ENCODE measurements at places on chromosomes 2 and 18.

- DNase-seq = no peak
Observed at GRCh38 chr18:49878567-49879270, 65.4 kb upstream of the ACAA2 start.

DNA sequence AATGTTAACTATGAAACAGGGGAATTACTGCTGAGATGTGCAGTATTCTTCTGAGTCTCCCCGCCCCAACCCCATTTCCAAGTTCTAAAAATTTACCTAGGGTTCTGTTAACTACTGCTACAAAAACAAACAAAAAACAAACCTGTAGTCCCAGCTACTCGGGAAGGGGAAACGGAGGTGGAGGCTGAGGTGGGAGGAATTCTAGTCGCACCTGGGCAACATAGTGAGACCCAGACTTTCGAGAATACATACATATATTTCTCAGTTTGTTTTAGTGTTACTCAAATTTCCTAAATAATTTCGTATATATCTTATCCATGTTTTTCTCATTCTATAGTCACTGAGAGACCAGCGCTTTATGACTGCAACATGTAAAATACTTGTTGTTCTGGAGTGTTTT, 989 bp downstream of the STAM2 start:
- no peak for DNase-seq

DNA sequence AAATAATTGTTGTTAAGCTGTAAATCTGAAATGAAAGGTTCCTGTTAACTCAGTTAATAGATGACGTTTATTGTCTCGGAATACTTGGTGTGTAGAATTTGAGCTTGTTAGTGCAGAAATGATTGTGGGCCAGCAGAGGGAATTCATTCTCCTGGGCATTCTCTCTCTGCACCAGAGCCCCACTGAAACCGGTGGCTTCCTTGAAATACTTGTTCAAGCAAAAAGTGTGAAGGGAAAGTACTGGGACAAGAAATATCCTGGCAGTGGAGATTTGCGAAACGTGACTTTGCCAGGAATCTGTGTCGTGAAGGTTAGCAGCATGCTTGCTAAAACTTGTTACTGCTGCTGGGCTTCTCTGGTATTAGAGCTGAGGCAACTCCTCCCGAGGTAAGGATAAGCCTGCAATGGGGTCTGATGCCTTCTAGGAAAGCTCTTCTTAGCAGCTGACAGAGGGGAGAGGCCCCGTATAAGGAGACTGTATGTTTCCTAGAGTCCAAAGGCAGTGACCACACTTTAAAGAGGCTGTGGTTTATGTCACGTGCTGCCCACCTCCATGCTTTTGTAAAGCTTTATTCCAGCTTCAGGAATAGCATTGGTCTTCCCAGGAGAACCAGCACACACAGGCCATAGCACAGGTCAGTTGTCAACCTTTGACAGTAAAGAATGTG, 2.0 kb downstream of the ITGA6 start:
- DNase-seq = no peak

- no peak for DNase-seq
Observed at GRCh38 chr18:11419338-11419737, 190.1 kb upstream of the SLC35G4 start.

- DNase-seq = no peak
Observed at GRCh38 chr2:147255812-147256211, 589.0 kb upstream of the ACVR2A start.

DNA sequence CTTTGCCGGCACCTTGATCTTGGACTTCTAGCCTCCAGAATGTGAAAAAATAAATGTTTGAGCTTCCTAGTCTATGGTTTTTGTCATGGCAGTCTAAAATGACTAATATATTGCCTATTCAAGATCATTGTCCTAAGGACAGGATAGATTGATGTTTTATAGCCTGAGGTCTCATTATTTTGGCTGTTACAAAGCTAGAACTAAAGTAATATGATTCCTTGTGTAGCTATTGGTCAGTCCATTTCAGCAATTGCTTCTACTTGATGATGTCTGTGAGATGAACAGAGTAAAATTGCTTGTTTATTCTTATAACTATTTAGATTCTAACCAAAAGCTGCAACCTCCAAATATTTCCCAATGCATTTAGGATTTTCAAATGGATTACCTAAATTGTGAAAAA, 145.0 kb downstream of the HRH4 start:
- no peak for DNase-seq

DNA sequence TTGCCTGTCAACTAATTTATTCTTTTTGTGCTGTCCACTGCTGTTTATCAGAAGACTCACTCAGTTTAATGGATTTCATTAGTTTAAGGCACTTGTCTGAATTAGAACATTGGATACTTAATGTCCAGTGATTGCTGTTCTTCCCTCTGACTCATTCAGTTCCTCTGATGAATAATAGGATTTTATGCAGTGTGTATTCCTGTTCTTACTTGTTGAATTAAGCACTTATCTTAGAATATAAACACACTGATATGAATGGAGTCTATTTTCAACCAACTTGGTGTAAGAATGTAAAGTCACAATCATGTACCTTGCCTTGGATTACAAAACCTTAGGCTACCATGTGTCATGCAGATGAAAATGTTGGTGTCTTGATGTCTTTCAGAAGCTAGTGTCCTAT, 87.0 kb upstream of the PROKR1 start:
- no peak for DNase-seq

DNA sequence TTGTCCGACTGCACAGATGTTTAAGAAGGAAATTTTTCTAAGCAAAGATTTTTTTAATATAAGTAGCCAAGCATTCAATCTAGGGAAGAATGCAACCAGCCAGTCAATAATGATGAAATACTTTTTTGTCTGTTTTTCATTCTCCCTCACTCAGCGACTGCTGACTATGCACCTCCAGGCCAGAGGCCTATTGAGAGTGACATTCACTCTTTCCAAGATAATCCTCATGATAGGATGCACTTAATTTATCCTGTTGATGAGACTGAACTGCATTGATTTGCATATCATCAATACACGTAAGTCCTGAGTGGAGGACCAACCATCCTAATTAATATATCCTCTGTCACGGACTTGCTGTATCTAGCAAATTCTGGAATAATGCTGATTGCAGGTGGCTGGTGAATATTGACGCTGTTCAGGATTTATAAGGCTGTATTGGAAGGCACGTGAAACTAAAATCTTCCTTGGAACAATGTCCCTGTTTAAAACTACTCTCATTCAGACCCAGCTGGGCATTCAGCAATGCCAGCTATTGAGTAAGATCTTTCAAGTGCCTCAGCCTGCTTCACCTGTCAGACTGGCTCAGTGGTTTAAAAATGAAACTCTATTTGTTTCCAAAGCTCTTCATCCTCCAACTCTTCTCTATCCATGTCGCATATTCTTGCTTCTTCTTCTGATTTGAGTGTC, 142.2 kb downstream of the MAP2 start:
- DNase-seq = no peak

GRCh38 chr18:79687806-79688205, 8.2 kb downstream of the CTDP1 start:
- DNase-seq = peak; percentile 55

DNA sequence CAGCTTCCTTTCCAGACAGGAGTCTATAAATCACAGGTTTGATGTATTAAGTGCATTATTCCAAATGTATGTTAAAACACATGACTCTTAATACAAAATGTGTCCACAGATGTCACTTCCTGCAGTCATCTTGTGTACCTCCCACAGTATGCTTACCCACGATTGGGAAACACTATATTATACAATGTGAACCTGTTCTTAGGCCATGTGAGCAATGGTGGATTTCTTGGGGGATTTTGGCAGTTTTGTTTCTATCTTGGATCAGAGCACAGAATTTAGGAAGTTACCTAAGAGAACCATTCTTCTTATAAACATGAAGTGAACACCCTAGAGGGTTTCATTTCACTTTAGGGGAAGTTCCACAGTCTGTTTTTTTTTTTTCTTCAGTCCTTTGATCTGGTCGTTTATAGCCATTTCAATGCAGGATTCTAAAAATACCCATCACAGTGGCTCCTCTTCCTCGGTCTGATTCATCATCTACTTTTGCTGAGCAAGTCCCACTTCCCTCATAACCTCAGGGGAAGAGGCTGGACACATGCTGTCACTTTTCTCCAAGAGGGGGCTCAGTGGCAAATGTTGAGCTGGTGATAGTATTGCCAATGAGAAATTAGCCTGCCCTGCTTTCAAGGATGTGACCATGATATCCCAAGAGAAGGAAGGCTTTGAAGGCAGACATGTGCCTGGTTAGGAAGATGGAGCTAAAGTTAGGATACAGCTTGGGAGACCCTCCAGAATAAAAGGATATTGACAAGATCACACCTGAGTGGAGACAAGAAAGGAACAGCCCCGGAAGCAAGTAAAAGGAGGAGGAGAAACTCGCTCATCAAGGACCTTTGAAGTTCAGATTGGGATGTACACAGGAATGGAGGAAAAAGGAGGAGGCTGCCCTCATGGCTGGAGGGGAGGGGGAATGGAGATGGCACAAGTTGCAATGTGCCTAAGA, 22.6 kb downstream of the PLEK start:
- DNase-seq = peak; percentile 75

DNA sequence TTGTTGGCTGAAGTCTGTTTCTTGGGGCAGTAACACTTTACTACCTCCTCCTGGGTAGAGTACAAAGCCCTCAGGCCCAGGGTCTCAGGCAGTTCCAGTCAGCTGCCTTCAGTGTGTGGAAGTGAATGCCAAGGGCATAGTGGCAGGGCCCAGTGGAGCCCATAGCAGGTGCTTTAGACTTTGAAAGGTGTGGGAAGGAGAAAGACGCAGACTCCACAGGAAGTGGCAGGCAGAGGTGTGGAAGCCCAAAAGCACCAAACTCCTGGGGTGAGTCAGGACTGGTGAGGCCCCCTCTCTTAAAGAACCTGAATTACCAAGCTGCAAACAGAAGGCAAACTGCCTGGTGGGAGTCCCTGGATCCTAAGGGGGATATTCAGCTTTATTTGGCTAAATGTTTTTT, 45.3 kb downstream of the ADAM23 start:
- DNase-seq = no peak

- no peak for DNase-seq
Observed at GRCh38 chr18:44682871-44683221, 2.2 kb downstream of the SETBP1 start.

- DNase-seq = no peak
Observed at GRCh38 chr2:234305846-234306245, 191.0 kb downstream of the ARL4C start.

DNA sequence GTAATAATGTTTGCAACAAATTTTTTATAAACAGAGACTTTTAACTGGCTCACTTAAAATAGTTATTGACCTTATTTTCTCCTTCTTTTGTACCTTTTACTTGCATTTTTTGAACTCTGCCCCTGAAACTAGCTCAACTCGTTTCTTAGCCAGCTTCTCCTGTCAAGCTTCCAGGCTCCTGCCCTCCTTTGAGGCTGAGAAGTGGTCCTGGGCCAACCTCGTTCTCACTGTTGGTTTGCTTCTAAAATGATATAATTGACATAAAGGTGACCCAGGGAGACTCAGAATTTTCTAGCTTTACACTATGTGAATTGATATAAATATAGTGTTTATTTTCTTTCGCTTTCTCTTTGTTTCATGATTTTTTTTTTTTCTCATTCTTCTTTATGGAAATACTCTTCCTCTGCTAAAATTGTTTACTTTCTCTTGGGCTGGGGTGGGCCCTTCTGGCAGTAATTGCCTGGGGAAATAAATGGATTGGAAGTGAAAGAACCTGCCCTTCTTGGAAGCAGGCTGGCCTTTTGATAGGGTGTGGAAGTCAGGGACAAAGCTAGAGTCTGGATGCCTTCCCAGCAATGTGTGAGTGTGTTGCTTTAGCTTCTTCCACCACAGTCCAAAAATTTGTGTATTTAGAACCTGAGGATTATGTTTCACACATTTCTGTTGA, 30.7 kb downstream of the GPD2 start:
- DNase-seq = no peak

GRCh38 chr2:99878581-99879350, 263.6 kb downstream of the AFF3 start:
- DNase-seq = no peak

- DNase-seq = no peak
Observed at GRCh38 chr18:22470248-22471235, 52.8 kb upstream of the CTAGE1 start.

- no peak for DNase-seq
Observed at GRCh38 chr2:127360242-127360641, 27.5 kb downstream of the MAP3K2 start.

DNA sequence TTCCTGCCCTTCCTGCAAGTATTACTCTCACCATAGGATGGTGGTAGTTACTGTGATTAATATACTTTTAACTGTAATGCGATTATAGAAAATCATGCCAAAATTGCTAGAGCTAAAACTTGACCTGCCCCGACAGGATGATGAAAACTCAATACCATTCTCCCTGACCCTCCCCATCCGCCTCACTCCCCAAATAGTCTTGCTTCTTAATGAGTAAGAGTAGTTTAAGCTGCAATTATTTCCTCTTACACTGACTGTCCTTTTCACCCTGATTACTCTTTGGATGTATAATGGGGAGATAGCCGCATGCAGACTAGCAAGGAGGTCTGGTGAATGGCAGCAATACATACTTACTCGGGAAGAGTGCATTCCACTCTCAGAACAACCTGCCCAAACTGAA, 269.6 kb upstream of the SIX3 start:
- DNase-seq = no peak

DNA sequence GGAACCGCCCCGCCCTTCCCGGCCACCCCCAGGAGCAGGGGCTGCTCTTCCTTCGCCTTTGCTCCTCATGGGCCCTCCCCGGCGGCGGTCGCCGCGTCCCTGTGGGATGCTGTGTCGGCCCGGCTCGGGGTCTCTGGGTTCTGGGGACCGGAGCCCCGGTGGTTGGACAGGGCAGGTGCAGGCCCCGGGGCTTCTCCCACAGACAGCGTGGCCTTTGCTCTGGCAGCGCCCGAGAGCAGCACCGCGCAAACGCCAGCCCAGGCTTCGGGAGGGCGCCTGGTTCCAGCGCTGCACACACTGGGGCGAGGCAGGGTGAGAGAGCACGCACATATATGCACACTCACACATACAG, 9.0 kb upstream of the KCNG2 start:
- DNase-seq = no peak

DNA sequence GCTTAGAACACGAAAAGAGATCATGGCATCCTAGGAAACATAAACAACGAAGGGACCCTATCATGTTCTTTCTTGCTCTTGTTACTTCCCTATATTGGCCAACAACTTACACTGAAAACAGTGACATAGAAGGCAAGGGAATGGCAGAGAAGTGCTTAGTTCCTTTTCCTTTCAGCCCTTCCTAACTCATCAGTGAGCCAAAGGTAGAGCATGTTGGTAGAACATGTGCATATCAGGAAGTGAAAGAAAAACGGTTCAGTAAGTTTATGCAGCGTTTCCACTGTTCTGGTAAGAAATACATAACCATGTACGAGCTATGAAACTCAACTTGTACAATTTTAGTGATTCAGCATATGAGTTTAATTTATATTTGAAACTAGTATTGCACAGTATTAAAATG, 21.7 kb downstream of the AKAIN1 start:
- peak; percentile 64 for DNase-seq

- DNase-seq = no peak
Observed at GRCh38 chr18:76391746-76392145, 103.3 kb downstream of the ZNF516 start.

GRCh38 chr2:126846241-126846640, 52.4 kb upstream of the TEX51 start:
- DNase-seq = no peak

DNA sequence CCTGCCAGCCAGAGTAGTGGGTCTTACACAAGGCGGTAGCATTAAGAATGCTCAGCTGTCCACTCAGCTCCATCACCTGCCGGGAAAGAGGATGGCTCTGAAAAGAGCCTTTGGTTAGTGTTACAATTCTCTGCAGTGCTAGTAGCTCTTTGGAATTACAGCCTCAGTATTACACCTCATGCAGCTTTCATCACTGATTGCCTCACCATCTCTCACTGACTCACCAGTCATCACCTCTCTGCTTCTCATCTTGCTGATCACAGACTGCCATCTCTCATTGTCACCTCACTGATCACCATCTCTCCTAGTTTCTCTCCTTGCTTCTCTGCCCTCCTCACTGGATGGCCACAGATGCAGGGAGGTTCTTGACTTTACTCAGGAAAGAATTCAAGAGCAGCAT, 573.5 kb upstream of the SETBP1 start:
- no peak for DNase-seq

Measured in HL-60 (cell line).